Stimulated activated CD8-positive, alpha-beta memory T cell treated with anti-CD3 and anti-CD28 coated beads, Interleukin-4, amount 100 ng/mL, for 4 hours (primary cell): ENCODE measurements at places on chromosomes 11 and 22.
A peak's percentile ranks its signal among the peaks of the same experiment; 100 is the strongest.

GRCh38 chr11:13141731-13142709, 132.9 kb downstream of the RASSF10 start:
- no peak for DNase-seq

DNA sequence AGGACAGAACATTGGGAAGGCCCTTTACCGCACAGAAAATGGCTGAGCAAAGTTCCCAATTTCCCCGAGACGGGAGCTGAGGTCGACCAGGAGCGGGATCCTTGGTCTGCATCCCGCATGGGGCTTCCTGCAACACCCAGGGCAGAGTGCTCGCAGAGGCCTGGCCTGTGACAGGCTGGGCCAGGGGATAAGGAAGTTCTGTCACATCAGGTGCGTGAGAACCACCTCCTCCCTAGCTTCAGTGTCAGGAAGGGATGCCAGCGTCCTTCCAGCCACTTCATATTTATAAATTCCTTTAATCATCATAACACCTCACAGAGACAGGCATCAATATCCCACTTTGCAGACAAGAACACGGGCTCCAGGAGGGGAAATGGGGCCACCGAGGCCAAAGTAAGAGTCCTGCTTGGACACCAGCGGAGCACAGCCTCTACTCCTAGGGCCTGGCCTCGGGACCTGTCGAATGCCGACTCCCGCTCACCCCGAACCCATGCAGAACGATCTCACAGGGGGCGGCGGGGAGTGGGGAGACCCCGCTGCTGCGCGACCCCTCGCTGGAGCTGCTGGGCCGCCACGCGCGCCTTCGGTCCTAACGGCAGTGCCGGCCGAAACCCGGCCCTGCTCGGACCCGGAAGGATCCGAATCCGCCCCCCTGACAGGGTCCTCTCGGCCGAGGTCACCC, 532 bp downstream of the BET1L start:
- no peak for DNase-seq

- DNase-seq: no peak
Measured at GRCh38 chr22:19143212-19143611, 1.2 kb downstream of the ESS2 start.

- peak; percentile 64 for DNase-seq
Measured at GRCh38 chr11:62665599-62666258, 617 bp downstream of the CSKMT start.

GRCh38 chr11:1099519-1100355, 25.1 kb downstream of the MUC2 start:
- DNase-seq: no peak

DNA sequence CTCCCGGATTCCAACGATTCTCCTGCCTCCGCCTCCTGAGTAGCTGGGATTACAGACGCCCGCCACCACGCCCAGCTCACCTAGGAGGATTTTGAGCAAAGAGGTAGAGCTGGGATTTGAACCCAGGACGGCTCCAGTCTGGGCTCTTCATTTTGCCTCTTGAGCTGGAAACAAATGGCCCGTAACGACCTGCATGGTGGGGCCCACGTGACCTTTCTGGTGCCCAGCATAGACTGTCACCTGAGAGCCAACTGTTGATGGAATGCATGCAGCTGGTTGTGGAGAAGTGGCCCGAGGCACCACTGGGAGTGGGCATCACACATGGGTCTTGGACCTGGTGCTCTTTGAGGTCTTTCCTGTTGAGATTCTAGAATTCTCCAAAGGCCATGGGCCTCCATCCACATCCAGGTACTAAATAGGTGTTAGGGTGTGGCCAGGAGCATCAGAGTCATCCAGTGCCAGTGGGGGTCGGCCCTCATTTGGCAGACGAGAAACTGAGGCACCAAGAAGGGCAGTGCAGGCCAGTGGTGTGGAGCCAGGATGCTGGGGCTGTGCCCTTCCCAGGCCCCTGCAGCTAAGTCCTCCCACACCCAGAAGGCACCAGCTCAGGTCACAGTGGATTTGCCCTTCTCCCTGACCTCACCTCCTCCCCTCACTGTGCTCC, 3.9 kb downstream of the ATF4 start:
- DNase-seq: no peak

DNA sequence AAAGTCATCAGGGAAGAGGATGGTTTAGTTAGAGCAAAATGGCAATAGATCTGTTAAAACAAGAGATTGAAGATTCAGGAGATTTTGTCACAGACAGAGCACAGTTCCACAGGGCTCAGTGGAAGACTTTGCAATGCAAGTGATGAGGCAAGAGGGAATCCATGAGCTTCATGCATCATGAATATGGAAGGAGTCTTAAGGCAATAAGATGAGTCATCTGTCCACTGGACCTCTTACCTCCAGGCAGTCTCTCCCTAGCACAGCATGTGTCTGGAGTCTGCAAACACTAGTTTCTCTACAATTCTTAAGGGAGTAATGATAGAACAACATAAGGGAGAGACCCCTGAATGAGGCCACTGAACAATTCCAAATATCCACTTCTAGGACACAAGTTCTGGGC, 245.7 kb downstream of the NXPE2 start:
- no peak for DNase-seq

DNA sequence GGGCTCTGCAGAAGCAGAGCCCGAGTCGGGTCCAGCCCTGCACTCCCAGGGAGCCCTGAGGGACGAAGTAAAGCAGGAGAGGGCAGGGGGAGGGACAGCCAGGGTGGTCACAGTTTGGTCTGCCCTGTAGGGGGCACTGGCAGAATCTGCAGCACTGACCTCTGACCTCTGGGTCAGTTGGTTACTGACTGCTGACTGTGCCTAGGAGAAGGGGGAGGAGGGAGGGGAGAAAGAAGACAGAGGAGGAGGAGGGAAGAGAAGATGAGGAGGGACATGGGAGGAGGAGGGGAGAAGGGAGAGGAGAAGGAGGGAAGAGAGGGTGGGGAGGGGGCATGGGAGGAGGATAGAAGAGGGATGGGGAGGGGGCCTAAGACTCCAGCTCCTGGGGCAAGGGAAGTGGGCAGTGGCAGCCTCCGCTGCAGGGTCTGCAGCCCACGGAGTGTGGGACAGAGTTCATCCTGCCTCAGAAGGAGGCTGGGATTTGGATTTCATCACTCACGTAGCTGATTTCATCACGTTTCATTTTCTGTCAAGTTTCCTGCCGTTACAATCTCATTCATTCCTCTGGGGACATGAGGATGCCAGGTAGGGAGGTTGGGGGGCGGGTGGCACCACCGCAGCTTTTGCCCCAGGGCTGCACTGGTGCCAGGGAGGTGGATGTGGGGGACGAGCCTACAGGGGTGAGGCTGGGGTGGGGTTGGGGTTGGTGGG, 55.2 kb downstream of the FLRT1 start:
- DNase-seq: no peak

GRCh38 chr11:113934761-113935160, 30.2 kb downstream of the HTR3B start:
- DNase-seq: no peak

- peak; percentile 80 for DNase-seq
Measured at GRCh38 chr22:49838771-49839717, 11.4 kb upstream of the BRD1 start.

DNA sequence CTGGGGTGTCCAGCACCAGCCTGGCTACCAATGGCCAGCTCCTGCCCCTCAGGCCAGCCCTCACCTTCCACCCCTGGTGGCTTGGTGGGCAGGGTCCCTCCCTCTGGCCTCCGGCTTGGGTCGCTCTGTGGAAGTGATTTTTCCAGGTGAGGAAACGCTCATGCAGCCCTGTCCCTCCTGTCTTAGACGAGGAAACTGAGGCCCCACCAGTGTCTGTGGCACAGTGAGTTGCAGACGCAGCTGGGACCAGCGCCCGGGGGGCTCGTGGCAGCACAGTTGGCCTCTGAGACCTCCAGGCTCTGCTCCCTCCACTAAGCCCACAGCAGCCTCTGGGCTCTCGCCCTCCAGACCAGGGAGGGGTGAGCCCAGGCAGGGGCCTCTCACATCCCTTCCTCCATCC, 6.2 kb downstream of the B3GAT1 start:
- DNase-seq: no peak

DNA sequence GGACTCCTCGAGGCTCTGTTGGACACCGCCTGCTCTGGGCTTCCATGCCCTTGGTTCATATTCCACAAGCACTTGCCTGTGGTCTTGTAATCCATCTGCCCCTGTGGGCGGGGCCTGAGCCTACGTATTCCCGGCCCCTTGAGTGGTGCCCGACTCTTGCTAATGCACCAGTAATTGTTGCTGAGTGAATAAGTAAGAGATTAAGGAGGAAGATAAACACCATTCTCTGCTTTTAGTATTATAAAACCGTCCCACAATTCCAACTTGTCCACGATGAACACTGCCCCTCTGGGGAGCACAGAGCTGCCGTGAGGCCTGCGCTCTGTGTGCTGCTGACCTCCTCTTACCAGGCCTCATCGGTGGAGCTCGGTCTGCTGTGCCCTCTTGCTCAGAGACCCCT, 50.3 kb downstream of the MICAL2 start:
- DNase-seq: no peak

- DNase-seq: no peak
Measured at GRCh38 chr22:46373921-46374662, 38.6 kb downstream of the TRMU start.

DNA sequence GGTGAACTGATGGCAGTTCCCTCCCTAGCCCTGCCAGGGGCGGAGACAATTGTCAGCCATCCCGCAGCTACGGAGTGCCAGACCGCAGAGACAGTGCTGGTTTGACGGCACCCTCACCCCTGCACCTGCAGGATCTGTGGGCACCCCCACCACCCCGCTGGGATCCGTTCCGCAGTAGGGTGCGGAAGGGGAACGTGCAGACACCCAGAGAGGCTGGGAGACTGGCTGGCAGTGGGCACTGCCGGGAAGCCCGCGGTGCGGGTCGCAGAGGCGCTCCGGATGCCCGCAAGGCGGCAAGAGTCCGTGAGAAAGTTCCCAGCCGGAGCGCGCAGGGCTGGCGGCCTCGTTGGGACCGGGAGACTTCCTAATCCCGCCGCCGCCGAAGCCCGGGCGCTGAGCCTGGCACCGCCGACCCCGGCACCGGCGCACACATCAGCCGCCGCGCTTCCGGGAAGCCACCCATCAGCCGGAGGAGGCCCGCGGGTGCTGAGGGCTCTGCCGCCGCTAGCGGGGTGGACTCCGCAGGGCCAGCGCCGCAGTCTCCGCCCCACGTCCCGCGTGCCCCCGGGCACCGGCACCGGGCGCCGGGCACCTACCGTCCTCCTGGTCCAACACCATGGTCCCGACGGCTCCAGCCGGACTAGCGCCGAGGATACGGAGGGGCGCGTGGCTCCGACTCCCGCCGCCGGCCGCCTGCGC, 4.3 kb upstream of the LMO1 start:
- no peak for DNase-seq

DNA sequence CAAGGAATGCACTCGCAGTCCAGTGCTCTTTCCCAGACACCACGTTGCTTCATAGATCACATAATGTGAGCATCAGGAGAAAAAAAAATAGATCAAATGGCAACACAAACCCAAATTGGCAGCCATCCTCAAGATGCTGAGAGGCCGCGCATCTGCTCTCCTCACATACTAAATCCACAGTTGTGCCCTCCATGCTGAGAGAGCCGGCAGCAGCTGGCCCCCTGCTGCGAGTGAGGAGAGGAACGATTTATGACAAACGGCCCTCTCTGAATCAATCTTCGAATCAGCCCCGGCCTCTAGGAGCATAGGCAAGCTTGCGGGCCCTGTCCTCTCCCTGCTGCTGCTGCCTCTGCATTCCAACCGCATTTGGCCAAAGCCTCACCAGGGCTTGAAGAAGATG, 159.9 kb upstream of the TENM4 start:
- no peak for DNase-seq

- DNase-seq: no peak
Measured at GRCh38 chr11:5596607-5597201, at the start of gene TRIM6. TRIM6 (plus strand) TSS chr11:5596637; CDS start chr11:5596898, 261 bp downstream.

DNA sequence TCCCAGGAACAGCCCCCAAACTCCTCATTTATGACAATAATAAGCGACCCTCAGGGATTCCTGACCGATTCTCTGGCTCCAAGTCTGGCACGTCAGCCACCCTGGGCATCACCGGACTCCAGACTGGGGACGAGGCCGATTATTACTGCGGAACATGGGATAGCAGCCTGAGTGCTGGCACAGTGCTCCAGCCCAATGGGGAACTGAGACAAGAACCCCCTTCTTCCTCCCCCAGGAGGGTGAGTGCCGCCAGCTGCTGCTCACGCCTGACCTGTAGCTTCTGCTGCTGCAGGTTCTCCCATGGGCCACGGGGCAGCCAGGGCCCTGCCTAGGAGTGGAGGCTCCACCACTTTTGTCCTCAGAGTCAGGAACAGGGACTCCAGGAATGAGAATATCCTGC, 78.2 kb downstream of the VPREB1 start:
- no peak for DNase-seq

DNA sequence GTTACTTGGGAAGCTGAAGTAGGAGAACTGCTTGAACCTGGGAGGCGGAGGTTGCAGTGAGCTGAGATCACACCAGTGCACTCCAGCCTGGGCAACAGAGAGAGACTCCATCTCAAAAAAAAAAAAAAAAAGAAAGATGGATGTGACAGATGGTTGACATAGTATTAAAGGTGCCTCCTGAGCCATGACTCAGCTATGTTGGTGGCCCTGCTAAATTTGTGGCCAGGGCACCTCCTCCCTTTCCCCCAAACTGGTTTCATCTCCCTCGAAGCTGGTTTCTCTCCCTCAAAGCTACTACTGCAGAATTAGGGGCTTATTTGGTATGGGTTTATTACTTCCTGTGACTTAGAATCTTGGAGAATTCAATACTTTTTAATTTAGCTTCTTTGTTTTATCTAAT, 31.5 kb downstream of the SDHD start:
- DNase-seq: no peak

- DNase-seq: no peak
Measured at GRCh38 chr11:7457211-7457610, 28.1 kb upstream of the OLFML1 start.

DNA sequence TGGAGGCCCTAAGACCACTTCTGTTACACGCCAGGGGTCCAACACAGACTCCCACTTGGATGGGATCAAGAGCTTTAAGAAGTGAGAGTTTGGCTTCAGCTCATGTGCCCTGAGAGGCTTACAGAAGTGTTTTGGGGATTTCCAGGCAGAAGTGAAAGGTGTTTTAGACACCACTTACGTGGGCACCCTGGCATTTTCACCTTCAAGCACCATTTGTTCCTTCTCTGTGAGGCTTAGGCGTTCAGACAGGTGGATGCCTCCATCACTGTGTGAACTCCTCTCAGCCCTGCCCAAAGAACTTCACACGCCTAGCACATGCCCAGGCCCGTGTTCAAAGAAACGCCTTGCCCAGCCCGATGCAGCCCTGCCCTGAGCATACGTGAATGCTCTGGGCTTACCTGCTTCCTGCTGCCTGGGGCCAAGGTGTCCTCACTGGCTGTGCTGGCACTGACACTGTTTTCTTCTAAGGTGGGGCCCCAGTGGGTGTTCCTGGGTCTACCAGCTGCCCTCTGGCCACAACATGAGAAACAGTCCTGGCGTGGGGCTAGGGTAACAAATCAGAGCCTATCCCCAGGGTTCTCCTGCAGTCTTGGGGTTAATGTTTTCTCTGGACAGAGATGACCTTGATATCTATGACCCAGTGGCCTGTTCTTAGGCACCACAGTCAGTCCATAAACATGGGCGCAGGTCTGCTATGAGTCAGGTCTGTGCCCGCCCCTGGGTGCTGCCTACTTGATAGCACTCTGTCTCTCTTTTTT, 34.0 kb downstream of the AMPD3 start:
- no peak for DNase-seq

GRCh38 chr11:109507331-109507730, 85.3 kb downstream of the C11orf87 start:
- no peak for DNase-seq

- no peak for DNase-seq
Measured at GRCh38 chr11:12239396-12239795, 129.0 kb downstream of the MICAL2 start.
